ENCODE measurements at places on chromosomes 5 and 9. TPM values are rescaled to one million over a fixed set of nuclear protein-coding genes. Genes with fewer than 3 reads are reported as not detected.

DNA sequence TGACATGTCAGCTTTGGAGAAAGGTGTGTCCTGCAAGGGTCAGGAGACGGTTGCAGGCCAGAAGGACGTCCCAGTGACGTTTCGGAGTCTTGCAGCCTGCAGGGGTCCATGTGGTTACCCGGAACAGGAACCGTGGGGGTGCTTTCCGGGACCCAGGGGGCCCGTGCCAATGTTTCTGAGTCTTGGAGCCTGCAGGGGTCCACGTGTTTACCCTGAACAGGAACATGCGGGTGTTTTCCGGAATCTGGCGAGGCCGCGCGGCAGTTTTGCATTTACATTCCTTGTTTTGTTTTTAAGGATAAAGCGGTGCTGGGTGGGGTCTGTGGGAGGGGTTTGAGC is 30.6 kb downstream of the NKD2 start:
- peak; percentile 61 for DNase-seq

DNA sequence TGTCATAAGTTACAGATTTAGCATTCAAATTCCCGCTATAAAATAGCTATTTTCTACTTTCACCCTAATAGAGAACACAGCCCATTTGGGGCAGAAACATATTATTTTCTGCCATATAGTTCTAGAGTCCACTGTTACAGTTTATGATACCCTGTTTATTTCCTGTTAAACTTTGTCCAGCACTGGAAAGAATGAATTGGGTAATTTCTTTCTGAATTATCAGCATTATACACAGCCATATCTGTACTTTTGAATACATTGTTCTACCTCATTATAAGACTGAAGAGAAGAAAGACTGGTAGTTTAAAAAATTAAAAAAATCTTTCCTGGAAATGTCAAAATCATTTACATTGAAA is 332.1 kb downstream of the DIRAS2 start:
- no peak for DNase-seq

DNA sequence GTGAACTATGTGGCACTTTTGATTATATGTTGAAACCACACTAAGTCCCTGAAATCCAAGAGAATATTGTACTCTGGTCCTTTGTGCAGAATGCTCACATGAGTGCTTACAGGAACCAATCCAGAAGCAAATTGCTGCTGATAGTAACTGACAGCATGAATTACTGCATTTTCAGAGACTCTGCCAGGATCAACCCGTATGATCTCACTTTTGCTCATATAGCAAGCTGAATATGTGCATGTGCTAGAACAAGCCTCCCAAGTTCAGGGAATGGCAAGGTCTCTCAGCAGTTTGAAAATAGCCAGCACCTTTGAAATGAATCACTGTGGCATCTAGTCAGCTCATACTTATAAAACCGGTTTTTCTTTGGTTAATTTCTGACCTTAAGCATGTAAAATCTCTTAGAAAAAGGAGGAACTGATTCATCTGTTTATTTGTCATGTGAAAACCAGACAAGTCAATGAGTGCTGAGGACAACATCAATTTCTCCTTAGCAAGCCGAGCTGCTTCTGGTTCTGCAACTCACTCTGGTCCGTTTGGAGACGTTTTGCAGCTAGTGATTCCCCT is 215.7 kb upstream of the ELL2 start:
- DNase-seq, result no peak

- DNase-seq, result no peak
These were observed 25.5 kb downstream of the ASS1 start for GRCh38 chr9:130470269-130470668.

DNA sequence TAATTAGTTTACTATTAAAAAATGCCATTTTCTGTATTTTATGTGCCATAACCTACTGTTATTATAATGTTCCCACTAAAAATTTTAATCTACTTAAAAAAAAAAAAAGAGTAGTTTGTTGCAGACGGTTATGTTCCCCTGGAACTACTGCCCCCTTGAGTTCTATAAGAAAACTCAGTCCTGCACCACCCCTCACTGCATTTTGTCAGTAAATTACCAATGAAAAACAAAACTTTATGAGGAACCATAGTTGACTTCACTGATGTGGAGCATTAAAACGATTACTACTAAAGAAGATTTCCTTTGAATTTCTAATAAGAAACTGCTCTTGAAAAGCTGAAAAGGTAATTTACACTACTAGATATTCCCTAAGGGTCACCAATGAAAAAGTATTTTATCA is 288.7 kb downstream of the FBXL17 start:
- DNase-seq, result no peak

DNA sequence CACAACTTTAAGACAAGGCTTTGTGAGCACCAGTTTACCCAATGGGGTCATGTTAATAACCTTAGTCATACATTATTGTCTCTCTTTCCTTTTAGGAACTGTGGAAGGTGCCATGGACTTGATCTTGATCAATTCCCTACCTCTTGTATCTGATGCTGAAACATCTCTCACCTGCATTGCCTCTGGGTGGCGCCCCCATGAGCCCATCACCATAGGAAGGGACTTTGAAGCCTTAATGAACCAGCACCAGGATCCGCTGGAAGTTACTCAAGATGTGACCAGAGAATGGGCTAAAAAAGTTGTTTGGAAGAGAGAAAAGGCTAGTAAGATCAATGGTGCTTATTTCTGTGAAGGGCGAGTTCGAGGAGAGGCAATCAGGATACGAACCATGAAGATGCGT is 48.7 kb downstream of the TEK start:
- DNase-seq, result no peak

GRCh38 chr9:129436751-129437625 is 183.9 kb downstream of the C9orf50 start:
- peak; percentile 82 for DNase-seq

DNA sequence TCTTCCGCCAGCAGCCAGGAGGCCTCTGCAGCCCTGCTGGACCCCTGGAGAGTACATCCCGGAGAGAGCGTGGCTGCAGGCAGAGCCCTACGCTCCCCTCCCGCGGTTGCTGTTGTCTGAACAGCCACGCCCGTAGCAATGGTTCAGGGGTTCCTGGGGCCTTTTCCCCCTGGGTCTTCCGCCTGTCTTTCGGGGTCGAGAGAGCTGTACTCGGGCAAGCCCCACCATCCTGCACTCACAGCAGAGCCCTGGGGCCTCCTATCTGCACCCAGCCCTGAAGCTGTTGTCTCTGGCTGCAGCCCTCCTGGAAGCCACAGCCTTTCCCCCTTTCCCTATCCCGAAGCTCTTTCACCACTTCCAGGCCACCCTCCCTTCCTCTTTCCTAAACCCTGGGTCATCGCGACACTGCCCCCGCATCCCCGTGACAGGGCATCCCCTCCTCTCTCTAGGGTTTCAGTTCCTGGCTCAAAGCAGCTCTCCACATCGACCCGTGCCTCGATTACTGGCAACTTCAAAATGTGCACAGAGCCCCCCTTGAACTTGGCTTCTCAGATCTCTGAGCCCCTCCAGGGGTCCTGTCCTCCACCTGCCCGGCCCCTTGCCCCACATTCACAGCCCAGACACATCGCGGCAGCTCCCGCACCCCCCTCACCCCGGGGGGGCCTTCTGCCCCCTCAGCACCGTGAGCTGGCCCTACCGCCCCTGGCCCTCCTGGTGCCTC is 43.9 kb upstream of the CEP72 start:
- DNase-seq, result no peak

DNA sequence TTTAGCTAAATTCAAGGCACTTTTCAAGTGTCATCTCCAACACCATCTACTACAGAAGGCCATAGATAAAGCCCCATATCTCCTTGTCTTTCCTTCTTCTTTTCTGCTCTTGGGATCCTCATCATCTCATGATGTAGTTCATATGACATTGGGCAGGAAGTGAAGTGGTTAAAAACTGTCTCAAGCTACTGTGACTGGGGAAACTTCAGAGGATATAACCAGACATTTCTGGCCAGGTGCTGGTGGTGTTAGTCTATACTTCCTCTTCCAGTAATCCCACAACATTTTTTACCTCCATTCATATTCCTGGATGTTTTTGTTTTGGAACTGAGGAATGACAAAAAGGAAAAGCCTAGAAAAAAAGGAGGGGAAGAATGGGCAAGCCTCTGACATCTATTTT is 188.7 kb downstream of the LURAP1L start:
- DNase-seq, result no peak

DNA sequence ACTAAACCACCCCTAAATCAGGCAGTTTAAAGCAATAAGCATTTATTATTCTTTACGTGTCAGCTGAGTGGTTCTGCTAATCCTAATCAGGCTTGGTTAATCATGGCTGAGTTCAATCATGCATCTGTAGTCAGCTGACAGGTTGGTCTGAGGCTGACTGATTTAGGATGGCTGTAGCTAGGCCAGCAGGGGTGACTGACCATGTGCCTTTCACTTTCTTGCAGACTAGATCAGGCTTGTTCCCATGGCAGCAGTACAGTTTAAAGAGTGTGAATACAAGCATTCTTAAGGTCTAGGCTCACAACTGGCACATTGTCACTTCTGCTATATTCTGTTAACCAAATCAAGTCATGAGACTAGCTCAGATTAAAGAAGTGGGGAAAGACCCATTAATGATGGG is 16.1 kb upstream of the MPDZ start:
- DNase-seq, result no peak

DNA sequence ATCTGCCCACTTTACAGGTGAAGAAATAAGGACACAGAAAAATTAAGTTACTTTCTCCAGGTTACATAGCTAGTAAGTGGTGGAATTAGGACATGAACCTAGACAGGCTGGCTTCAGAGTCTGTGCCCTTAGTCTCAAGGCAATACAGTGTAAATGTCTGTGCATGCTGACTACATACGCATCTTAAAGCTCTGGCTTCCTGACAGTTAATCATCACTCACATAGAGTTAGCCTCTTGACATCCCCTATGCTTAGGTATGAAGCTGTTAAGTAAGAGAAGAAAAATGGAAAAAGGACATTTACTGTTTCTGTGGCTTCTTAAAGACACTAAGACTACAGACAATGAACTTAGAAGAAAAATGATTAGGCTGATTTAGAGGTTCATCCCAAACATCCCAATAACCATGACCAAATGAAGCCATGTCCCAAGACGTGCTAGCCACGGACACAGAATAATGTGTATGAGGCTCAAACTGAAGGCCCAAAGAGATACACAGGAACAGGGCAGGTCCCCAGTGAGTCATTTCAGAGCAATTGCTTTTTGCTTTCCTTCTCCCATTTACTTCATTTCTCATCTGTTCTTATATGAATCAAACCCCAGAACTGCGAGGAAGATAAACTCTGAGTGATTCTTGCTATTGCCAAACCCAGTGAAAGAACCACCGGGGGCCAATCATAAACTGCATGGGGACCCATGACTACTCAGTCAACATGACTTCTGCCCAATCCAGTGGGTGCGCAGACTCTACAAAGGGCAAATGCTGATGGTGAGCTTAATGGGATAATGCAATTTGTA is 100.0 kb upstream of the IFNK start:
- DNase-seq, result no peak

DNA sequence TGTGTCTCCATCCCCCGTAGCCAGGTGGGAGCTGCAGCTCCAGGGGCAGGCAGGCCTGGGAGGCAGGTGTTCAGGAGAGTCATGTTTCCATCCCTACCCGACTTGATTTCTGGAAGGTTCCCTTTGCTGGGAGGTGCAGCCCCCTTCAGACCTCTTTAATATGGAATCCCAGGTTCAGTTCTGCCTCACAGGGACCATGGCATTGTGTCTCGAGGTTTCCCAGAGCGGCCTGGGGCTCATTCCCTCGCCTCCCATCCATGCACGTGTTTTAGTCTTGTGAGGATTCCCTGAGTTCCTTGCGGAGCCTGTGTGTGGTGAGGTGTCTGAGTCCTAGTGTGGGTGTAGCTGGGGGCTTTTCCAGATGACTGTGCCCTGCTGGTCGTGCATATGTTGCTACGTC is 16.5 kb upstream of the AHRR start:
- DNase-seq, result peak; percentile 61

DNA sequence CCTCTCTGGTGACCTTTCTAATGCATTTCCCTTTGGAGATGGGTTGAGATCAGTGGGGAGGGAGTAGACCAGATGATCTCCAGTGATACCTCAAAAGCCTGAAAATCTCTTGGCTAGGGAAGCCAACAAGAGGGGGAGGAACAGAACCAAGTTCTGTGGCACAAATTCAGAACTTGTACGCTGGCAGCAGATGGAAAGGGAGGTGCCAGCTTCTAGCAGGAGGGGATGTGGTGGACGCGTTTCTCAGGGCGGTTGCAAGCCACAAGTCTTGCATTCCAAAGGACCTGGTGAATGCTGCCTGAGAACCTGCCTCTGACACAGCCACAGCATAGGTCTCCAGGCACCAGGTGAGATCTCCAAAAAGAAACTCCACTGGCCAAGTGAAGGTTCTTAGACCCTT is 13.4 kb downstream of the SLIT3 start:
- no peak for DNase-seq

DNA sequence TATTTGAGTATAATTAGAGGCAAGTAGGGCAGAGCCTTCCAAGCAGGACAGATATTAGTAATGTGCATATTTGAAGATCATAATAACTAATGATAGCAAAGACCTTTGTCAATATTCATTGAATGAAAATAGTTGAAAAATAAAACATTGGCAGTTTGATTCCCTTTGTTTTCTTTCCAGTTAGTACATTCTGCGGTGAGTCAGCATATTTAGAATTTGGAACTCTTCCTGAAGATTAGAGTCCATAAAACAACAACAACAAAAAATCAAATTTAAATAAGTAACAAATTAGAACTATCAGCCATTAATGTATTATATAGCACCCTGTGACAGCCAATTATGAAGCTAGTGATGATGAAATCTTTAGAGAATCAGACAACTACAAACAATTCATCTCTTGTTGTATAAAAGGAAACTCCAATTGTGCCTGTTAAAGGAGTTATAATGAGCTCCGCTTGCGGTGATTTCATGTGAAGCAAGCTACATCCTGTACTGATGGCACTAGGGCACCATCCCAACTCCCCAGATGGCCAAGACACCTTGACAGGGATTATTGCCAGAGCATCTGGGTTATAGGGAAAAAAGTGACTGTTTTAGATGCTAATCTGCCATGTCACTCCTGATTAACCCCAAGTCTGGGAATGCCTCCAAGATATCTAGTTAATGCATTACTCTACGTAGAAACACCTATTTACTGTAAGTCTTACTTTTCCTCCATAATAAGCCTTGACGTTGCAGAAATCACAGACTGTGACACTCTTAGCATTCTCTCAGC is 6.8 kb downstream of the IFNA8 start:
- DNase-seq, result no peak

GRCh38 chr9:108961151-108961550 is 27.0 kb downstream of the ABITRAM start:
- no peak for DNase-seq

DNA sequence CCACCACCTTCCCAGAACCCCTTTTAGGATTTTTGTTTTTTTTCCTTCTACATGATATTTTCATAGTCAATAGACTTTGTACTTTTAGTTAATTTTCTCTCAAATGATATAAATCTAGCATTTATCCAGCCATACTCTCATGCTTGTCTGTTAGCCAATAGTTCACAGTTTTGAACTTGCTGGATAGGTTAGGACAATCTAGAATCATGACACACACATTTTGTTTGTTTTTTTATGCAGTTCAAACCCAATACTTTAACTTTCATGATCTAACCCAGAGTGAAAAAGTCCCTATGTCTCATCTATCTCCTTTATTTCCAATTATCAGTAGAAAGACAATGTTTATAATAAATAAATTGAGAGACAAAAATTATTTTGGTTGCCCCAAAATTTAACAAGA is 509.7 kb upstream of the DMAC1 start:
- no peak for DNase-seq

- DNase-seq, result no peak
These were observed 18.1 kb upstream of the TNC start for GRCh38 chr9:115135821-115136778.

CCDC192 gene
- not detected for total RNA-seq

LHX2 gene
- total RNA-seq, result not detected

SIT1 gene
- 1.3 TPM for total RNA-seq

PLCXD3 gene
- 14.5 TPM for total RNA-seq

HCN1 gene
- 0.18 TPM for total RNA-seq

DMGDH gene
- 5.2 TPM for total RNA-seq

DUSP1 gene
- total RNA-seq, result 293 TPM

SPINK6 gene
- not detected for total RNA-seq

Data from aorta (tissue), 5 donors.